ENCODE measurements at places on chromosomes 4 and X.

DNA sequence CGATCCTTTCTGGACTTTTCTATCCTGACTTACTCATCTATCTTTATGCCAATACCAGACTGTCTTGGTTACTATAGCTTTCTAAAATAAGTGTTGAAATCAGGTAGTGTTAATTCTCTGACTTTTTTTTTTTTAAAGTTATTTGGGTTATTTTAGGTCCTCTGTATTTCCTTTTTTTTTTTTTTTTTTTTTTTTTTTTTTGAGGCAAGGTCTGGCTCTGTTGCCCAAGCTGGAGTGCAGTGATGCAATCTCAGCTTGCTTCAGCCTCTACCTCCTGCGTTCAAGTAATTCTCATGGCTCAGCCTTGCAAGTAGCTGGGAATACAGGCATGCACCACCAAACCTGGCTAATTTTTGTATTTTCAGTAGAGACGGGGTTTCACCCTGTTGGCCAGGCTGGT is 2.8 kb upstream of the NELFA start:
- DNase-seq, result no peak

GRCh38 chr4:186957952-186958555 is 234.4 kb upstream of the FAT1 start:
- DNase-seq, result no peak

GRCh38 chr4:118139241-118139640 is 105.0 kb downstream of the NDST3 start:
- DNase-seq, result no peak

GRCh38 chrX:40460926-40461325 is 119.8 kb upstream of the ATP6AP2 start:
- no peak for DNase-seq

DNA sequence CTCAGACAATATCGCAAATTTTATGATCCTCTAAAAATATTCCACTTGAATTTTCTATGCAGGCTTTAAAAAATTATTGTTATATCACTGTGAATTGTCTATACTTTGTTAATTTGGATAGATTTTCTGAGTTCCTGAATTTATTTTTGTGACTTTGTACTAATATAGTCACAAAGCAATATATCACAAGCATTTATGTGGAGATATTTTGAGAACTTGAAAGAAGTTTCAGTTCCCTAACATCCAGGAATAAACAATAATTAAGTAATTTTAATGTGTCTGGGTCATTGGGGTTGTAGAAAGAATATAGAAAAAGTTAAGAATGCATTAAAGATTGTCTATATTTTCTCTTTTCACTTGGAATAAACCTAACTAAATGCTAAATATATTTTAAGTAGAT is 32.0 kb downstream of the CXCL8 start:
- no peak for DNase-seq

- no peak for DNase-seq
These were observed 158.6 kb downstream of the TET2 start for GRCh38 chr4:105305019-105305836.

DNA sequence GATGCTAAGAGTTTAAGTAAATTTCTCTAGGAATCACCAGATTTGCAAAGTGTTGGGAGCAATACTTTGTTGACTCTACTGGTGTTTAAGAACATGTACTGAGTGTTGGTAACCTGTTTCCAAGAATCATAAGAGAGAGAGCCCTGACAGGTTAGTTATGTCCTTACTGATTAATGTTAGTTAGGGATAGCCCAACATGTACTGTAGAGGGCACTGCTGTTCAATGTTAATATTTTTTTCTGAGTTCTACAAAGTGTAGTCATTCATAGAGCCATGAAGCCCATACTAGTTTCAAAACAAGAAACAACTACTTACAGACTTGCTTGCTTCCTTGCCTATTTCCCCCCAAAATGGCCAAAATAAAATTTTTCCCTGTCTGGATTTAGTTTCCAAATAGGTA is 11.9 kb downstream of the TMPRSS11D start:
- DNase-seq, result no peak

Data from activated CD4-positive, alpha-beta T cell treated with anti-CD3 and anti-CD28 coated beads for 1 hour (primary cell).